ENCODE measurements at places on chromosomes 5 and 9. TPM values are rescaled to one million over a fixed set of nuclear protein-coding genes. Genes with fewer than 3 reads are reported as not detected.

The MAP3K1 gene
- total RNA-seq = 21.4 TPM

The CDO1 gene
- total RNA-seq = 7.3 TPM

The NTRK2 gene
- total RNA-seq = 20.5 TPM

DNA sequence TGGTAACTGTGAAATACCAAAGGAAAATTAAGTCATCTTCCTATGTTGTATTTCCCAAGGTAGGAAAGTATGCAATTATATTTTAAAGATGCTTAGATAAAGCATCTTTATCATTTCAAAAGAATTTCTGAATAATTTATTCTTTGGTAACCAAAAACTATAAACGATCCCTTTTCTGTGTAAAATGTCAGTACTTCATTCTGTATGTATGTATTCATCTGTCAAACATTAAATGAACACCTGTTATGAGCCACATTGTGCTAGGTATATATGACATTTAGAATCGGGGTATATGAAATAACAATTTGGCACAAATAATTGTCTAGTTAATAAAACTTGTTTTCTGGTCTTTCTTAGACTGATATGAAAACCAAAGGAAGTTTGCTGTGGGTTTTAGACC, 89.4 kb upstream of the DHFR start:
- DNase-seq = no peak

DNA sequence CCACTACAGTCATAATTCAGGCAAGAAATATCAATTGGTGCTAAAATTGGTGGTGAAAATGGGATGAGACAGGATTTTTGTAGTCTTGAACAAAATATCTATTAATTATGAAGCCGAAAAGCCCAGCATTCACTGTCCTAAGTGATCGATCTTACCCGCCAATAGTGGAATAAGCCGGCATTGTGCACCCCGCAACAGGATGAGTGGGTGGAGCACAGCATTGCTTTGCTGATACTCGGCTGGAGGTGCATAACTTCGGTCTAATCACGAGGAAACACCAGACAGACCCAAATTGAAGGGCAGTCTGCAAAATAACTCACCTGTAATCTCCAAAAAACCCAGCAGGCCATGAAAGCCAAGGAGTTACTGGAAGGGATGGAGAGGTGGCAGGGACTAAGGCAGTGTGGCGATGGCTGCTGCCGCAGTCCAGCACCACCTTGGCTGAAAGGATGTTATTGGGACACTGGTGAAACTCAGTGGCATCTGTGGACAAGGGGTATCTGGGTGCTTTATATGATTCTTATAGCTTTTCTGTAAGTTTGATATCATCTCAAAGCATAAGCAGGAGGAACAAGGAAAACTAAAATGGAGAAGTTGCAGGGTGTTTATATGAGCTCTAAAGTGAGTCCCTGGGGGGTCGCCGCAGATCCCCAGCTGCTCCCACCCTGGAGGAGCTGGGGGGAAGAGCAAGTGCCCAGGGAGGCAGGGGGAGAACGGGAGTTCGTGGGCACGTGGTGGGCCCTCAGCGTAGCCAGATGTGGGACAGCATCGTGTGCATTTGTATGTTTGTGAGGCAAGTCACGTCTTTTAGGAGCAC, 45.2 kb downstream of the AHRR start:
- no peak for DNase-seq

DNA sequence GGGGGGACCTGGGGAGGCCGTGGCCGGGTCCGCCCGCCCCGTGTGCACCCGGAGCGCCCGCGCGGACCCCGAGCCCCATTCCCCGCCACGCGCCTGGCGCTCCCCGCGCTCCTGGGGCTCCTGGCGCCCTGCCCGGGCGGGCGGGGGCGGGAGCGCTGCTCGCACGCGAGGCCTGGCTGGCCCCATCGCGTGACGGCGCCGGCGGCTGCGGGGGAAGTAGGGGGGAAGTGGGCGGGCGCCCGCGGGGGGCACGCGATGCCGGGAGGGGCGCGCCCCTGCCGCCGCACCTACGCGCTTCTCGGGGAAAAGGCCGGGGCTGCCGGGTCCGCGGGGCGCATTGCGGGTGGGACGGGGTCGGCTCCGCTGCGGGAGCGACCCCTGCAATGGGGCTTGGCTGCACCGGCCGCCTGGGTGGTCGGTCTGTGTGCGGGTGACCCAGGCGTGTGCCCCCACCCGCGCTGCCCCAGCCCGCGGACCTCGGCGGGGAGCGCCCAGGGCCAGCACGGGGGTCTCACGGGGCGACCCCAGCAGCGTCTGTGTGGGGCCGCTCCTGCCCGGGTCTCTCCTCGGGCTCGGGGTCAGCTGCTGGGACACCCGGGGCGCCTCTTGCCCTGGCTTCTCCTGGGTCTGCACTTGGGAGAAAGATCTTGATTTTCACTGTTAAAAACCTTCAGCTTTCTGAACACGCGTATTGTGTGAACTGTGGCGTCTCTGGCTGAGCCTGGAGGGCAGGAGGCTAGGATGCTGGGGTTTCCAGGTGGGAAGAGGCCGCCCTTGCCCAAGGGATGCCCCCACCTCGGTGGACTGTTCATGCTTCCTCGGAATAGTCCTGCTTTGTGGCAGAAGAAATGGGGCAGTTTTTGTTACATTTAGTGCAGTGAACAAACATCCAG, 52.4 kb downstream of the AHRR start:
- peak; percentile 14 for DNase-seq

The NKD2 gene
- total RNA-seq = 4.2 TPM

- no peak for DNase-seq
These were observed 83.0 kb upstream of the GLIS3 start for GRCh38 chr9:4382722-4383317.

GRCh38 chr5:171581781-171582180, 162.3 kb downstream of the FGF18 start:
- no peak for DNase-seq

The FOXI1 gene
- total RNA-seq = not detected

The IL9 gene
- total RNA-seq = not detected

The IRF1 gene
- 15.5 TPM for total RNA-seq

GRCh38 chr5:80238778-80239679, 16.8 kb downstream of the SERINC5 start:
- peak; percentile 90 for DNase-seq

The SPATA31D4 gene
- not detected for total RNA-seq

The AGXT2 gene
- total RNA-seq = not detected

DNA sequence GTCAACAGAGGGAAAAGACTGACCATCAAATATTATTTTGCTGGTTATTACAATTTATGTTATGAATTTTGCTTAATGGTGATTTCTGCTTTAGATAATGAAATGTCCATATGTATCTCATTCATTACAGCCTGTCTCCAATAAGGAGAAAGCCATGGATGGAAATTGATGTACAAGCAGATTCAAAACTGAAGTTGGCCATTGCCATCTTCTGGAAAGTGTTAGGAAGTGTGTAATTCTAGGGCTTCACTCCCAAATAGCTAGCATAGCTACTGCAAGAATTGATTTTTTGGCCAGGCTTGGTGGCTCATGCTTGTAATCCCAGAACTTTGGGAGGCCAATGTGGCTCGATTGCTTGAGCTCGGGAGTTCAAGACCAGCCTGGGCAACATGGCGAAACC, 45.8 kb downstream of the DYNC2I2 start:
- DNase-seq = no peak

GRCh38 chr5:73605223-73606087, 20.5 kb upstream of the ARHGEF28 start:
- peak; percentile 58 for DNase-seq

DNA sequence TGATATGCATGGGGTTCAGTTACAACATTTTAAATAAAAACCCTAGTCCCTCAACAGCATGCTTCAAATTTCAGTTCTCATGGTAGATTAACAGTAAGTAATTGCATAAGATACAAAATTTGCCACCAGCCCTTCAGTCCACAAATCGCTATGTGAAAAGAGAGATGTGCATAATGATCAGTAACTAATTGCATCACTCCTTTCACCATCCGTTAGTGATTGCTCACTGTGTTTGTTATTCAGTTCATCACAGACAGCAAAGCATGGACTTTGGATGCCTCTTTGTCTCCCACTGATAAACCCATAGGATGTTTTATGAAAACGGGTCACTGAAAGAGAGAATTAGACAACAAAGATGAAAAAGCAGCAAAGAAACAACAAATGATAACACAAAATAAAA, 103.2 kb downstream of the MCTP1 start:
- no peak for DNase-seq

- DNase-seq = no peak
These were observed 624.2 kb upstream of the ZNF608 start for GRCh38 chr5:125370461-125371205.

GRCh38 chr9:92706218-92706940, 36.4 kb upstream of the IPPK start:
- DNase-seq = peak; percentile 41

The CKMT2 gene
- total RNA-seq = 4.9 TPM

DNA sequence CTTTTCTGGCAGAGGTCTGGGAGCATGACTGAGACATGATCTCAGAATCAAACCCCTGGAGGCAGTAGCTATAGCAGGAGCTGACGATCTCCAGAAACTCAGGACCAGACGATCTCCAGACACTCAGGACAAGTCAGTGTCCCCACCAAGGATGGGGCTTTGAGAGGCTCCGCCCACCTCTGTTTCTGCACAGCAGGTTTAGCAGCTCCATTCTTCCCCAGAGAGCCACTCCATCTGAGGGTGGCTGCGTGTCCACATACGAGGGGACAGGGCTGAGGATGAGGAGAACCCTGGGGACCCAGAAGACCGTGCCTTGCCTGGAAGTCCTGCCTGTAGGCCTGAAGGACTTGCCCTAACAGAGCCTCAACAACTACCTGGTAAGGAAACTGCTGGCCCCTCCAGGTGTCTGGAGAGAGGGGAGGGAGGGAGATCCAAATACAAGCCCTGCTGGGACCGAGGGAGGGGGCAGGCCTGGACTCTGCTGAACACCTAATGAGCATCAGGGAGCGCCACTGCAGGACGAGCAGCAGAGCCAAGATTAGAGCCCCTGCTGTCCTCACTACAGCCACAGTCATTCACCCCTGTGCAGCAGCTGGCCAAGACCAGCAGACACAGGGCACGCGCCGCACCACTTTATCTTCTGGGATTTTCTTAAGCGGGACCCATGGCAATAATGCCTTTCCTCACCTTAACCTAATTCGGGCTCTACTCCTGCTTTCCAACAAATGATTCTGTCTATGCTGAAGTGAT, at the start of gene GABRP:
TSS of gene GABRP (plus strand) at position 228 of the 750 bp plus-strand sequence. CDS start 4,891 bp downstream, outside the sequence.
- no peak for DNase-seq

DNA sequence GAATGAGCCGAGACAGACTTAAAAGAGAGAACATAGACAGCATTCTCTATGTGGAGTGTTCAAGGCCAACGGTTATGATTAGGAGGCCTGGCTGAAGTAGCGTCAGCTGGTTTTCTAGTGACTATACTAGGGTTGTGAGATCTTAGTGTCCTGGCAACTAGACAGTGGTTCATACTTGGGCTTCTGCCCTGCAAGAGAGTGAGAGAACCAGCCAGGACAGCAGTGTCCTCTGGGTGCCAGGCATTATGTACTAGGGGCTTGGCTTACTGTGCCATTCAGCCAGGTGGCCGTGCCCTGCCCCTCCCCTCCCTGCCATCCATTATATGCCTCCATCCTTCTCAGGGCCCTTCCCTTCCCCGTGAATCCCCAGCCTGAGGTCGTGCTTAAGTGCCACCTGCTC, 56.8 kb downstream of the TRIO start:
- no peak for DNase-seq

DNA sequence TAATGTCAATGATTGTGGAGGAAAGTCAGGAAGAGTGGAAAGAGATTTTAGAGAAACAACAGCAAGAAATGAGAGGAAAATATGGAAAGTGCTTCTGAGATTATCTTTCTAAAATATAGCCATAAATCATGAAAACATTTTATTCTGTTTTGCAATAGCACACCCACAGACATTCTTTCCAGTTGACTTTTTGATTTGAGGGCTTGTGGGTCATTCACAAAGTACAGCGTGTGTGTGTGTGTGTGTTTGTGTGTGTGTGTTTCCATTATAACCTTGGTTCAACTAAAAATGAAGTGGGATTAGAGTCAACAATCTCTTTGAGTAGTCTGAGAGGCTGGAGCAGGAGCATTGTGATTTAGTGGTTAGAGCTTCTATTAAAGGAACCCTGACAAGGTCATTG, 116.6 kb upstream of the GAS1 start:
- DNase-seq = no peak

DNA sequence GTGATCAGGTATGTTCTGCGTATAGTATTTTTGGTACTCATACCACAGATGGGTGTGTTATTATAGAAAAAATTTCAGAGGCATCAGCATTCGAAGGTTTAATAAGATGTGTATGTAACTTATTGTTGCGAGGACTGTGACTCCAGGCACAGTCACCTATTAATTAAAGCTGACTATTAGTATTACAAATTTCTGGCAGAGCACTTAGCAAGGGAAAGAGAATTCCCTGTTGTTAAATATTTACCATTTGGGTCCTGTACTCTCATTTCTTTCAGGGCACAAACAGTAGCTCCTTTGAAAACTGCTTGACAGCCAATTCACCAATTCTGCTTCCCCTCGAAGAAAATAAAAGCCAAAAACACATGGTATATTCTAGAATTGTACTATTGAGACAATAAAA, 653.8 kb downstream of the ELAVL2 start:
- no peak for DNase-seq

DNA sequence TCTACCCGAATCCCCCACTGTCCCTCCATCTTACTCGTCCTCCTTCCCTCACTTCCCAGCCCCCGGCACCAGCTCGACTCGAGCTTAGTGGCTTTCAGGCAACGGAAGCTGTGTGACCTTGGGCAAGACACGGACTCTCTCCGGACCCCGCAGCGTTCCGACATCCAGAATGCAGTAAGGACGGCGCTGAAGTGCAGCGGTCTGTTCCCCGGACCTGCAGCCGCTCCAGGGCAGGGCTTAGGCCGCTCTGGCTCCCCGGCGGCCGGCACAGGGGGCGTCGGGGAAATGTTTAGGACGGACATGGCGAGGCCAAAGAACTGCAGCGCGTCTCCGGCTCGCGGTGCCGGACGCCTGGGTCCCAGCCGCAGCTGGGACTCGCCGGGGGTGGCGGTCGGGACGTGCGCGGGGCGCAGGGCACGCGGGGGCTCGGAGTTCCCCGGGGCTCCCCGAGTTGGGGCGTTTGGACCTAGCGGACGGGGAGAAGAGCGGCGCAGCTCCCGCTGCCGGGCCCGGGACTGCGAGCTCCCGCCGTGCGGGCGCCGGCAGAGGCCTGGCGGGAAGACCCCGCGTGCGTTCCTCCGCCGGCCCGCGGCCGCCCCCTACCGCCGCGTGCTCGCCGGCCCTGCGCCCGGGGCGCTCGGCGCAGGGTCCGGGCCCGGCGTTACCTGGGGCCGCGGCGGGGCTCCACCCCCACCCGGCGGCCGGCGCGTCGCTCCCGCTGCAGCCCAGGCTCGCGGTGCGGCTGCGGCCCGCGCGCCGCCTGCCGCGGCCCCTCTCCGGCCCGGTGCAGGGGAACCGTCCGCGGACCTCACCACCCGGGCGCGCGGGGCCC, 5.6 kb upstream of the RNF44 start:
- DNase-seq = no peak

The SPATA31E1 gene
- not detected for total RNA-seq

DNA sequence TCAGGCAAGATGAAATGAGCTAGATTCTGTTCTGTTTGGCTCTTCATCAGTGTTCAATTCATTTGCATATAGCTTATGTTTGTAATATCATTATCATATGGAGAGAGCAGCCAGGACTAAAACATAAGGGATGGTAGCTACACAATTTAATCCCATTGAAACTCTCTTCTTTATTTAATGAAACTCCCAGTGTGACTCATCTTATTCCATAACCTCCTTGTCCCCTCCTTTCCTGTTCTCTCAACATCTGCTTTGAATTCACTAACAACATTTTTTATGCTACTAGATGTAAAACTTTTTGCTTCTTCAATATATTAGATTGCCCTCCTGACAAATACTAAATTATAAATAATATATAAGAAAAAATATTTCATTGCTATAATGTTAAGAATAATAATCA, 1823.4 kb downstream of the MAT2B start:
- no peak for DNase-seq

The TMEM215 gene
- total RNA-seq = not detected

Measured in body of pancreas (tissue), 4 donors.